ENCODE measurements at places on chromosomes 5 and 9. TPM values are rescaled to one million over a fixed set of nuclear protein-coding genes. Genes with fewer than 3 reads are reported as not detected.

The ANKRD31 gene
- 0.12 TPM for total RNA-seq

The INSL6 gene
- total RNA-seq, result not detected

The ASB6 gene
- total RNA-seq, result 20.1 TPM

The MARCOL gene
- not detected for total RNA-seq

The PCDHGC4 gene
- not detected for total RNA-seq

The PPIC gene
- total RNA-seq, result 17.0 TPM
